ENCODE measurements at places on chromosomes 7 and 10.

- DNase-seq, result no peak
These were observed 22.2 kb upstream of the UNCX start for GRCh38 chr7:1210321-1210978.

DNA sequence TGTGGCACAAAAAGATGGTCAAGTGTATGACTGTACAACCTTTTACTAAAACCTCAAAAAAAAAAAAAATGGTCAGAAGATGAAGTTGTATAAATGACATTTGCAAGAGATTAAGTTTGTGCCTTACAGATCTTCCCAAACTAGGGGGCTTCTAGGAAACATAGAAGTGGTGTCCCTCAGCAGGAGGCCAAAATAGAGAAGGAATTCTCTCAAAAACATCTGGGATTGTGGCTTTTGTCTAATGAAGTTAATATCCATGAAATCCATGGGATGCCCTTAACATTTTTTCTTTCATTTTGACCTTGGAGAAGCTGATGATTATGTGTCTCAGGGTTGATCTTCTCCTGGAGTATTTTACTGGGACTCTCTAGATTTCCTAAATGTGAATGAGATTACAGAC, 62.2 kb downstream of the CASD1 start:
- DNase-seq, result no peak

GRCh38 chr7:155226261-155227003, 71.2 kb upstream of the INSIG1 start:
- no peak for DNase-seq

- DNase-seq, result peak; percentile 55
These were observed 83.0 kb downstream of the PARD3 start for GRCh38 chr10:34731885-34732701.

DNA sequence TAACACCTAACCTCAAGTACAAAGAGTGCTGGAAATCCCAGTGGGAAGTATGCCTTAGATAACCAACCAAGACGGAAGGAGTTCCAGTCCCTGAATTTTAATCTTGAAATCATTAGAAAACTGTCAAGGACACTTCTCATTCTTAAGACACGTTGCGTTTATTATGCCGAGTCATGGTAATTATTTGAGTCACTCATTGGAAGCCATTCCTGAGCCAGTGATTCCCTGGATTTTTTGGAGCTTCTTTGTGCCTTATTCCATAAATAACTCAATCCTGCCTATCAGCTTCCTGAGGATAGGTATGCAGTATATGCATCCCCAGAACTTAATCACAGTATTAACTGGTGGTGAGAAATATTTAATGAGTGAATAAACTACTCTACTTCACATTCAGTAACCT, 77.4 kb downstream of the PPP1R17 start:
- no peak for DNase-seq

DNA sequence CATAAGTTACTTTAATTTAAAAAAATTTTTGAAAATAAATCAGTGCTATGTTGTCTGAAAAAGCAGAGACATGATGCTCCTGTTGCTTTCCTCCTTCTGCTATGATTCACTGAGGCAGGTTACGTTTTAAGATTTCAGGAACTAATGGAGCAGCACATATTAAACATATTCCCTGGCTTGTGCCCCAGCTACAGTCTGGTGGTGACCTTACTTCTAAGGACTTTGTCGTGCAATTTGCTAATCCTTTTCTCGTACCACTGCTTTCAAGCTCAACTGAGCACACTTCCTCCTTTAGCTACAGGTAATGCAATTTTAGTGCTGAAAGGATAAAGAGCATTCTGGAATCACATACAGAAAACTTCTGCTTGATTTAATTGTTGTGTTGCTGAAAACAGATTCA, 16.2 kb upstream of the PRR15 start:
- DNase-seq, result no peak

- no peak for DNase-seq
These were observed 296.2 kb downstream of the MAGI2 start for GRCh38 chr7:79157281-79157680.

GRCh38 chr7:6622134-6622710, 6.8 kb downstream of the ZNF853 start:
- DNase-seq, result no peak

- DNase-seq, result peak; percentile 33
These were observed 90.9 kb downstream of the MTERF1 start for GRCh38 chr7:91789558-91789957.

DNA sequence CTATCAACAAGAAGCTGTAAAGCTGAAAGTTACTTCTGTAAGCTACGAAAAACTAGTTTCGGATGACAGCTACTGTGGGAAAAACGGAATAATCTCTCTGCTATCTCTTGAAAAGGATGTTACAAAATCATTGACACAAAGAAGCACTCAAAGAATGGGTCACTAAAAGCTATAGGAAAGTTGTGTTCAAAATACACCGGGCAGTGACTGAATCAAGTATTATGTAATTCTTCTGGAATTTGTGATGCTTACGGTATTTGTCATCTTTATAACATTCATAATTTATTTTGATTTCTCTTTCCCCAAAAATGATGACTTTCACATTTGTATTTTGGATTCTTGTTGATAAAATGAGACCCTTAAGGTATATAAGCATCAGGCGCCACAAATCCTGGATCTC, 112.1 kb upstream of the KLF6 start:
- DNase-seq, result peak; percentile 66

GRCh38 chr10:30028738-30029030, 30.7 kb downstream of the JCAD start:
- no peak for DNase-seq

DNA sequence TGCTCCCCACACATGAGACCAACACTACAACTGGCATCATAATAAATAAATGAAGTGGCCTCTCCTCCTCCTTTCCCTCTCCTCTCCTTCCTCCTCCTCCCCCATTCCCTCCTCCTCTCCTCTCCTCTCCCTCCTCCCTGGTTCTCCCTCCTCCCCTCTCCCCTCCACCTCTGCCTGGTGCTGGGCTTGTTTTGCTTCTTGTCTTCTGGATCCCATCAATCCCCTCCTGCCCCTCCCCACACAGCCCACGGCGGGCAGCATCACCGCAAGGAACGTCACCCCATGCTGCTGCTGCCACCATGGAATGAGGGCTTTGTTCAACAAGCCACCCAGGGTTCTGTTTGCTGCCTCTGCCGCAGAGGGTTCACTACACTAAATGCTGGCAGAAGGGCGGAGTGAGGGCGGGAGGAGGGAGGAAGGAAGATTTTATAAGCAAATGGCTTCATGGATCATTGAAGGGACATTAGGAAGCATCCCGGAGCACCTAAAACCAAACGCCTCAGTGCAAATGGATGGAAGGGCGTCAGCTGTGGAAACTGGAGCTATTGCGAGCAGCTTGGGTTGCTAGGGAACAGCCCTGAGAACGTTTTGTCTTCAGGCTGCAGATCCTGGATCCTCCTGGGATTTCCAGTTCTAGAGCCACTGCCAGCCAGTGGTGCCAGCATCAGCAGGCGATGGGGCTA, 379.7 kb upstream of the ZMIZ1 start:
- peak; percentile 31 for DNase-seq

GRCh38 chr7:131112431-131112830, 215.2 kb upstream of the MKLN1 start:
- DNase-seq, result no peak

GRCh38 chr7:116516324-116516723, 8.5 kb upstream of the CAV1 start:
- DNase-seq, result no peak

- no peak for DNase-seq
These were observed 2.9 kb upstream of the MIOS start for GRCh38 chr7:7563813-7564212.

GRCh38 chr7:75914169-75914654, 743 bp upstream of the POR start:
- no peak for DNase-seq

DNA sequence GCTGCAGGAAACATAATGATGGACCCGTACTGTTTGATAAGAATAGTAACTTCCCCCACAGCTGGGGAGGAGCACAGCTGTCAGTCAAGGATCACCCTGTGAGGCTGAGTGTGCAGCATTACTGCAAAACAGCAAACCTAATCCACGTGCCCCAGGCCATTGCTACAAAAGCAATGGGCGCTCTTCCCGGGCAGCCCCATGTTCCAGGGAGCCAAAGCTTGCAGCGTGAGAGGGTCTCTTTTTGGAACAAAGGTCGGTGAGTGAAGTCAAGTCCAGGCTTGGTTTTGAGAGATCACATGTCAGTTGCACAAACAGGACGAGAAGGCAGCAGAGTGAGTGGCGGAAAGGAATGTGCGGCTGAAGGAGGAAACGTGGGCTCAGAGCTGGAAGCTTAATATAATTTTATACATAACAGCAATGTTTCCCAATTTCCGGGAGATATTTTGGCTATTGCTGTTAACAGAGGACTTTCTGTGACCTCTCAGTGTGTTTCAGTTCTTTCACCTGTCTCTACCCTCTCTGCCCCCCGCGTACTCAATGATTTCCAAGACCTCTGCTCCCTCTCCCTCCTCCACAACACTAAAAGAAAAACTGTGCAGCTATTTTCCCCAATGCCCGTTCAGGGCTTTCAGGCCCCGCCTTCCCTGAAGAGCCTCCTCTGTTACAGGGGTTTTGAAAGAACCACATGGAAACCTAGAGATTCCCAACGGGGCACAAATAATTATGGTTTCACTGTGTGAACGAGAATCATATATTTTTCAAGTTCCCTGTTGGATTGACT, 128.9 kb downstream of the MTPAP start:
- no peak for DNase-seq

- no peak for DNase-seq
These were observed 2.1 kb downstream of the SNX10 start for GRCh38 chr7:26293569-26294308.

DNA sequence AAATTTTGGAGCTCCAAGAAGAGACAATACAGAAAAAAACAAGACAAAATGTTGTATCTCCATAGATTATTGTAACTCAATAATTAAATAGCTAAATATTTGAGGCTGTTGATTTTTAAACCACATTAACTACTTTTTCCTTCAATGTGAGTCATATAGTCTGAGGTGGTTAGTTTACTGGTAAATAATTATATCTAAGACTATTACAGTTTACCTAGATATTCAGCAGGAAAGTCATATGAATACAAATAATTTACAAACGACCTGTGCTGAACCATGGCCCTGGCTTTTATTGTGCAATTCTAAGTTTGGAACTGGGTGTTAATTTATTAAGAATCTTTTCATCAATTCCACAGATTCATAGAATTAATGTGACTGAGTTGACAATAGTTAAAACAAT, 22.2 kb downstream of the CREB5 start:
- no peak for DNase-seq

DNA sequence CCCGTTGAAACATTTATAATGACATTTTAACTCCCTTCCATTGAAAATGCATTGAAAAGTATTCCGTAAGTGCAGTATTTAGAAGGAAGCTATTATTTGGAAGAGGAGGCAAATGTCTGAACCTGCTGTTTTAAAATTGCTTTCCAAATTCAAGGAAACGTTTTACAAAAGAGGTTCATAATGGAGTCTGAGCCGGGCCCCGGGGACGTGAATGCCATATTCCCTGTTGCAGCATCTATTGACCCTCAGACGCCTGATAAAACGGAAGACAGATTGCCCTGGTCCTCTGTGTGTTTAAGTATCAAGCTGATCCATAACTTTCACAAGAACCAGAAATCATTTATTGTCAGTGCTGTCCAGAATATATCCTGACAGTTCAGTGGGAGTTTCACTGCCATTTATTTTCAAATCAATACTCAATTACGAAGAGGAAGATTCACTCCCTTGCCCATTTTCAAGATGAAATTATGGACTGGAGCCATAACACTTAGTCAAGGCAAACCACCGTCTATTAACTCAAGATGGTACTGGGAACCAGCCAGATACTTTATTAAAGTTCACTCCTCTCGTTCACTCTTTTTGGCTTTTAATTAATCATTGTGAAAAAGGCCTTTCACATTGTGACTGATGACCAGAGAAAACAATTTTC, 435.7 kb upstream of the PFKP start:
- no peak for DNase-seq

- DNase-seq, result peak; percentile 58
These were observed 296.5 kb downstream of the SORCS3 start for GRCh38 chr10:104937567-104937966.

- no peak for DNase-seq
These were observed 128.7 kb downstream of the ITGB8 start for GRCh38 chr7:20459419-20459818.

DNA sequence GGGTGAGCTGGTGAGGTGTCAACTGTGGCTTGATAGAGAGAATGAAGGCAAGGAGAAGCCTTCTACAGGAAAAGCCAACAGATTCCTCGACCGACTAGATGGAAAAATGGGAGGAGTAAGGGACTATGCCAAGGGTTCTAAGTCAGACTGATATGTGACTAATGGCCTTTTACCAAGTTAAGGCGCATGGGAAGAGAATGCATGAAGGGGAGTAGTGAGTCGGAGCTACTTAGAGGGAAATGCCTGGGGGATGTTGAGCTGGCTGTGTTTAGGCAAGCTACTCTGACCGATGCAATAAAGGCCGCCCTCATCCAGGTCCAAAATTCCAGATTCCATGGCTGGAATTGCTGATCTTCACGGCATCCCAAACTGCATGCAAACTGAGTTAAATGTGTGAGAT, 48.2 kb downstream of the APBB1IP start:
- peak; percentile 81 for DNase-seq

- no peak for DNase-seq
These were observed 922.2 kb downstream of the SORCS1 start for GRCh38 chr10:106242301-106242700.

GRCh38 chr10:86372119-86372783, 5.7 kb upstream of the GRID1 start:
- no peak for DNase-seq

- no peak for DNase-seq
These were observed 446.5 kb upstream of the NRP1 start for GRCh38 chr10:33780961-33781360.

DNA sequence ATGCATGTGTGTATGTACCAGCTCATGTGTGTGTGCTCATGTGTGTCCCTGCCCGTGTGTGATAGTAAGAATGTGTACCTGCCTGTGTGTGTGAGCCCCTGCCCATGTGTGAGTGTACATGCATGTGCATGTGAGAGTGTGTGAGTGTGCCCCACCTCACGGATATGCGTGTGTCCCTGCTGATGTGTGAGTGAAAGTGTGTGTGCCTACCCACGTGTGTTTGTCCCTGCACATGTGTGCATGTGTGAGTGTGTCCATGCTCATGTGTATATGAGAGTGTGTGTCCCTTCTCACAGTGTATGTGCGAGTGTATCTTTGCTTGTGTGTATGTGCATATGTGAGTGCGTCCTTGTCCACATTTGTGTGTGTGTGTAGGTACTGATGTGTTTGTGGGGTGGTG, 69.6 kb downstream of the CDH23 start:
- DNase-seq, result no peak

Measured in GM03348 (cell line).